ENCODE measurements at places on chromosomes 5 and 9.

GRCh38 chr9:19521205-19521604 lies 112.4 kb downstream of the ACER2 start:
- ATAC-seq, result no peak

- no peak for ATAC-seq
Measured at GRCh38 chr9:94887721-94888120, 161.2 kb downstream of the AOPEP start.

GRCh38 chr5:151132963-151133362 lies 24.6 kb downstream of the ANXA6 start:
- no peak for ATAC-seq

DNA sequence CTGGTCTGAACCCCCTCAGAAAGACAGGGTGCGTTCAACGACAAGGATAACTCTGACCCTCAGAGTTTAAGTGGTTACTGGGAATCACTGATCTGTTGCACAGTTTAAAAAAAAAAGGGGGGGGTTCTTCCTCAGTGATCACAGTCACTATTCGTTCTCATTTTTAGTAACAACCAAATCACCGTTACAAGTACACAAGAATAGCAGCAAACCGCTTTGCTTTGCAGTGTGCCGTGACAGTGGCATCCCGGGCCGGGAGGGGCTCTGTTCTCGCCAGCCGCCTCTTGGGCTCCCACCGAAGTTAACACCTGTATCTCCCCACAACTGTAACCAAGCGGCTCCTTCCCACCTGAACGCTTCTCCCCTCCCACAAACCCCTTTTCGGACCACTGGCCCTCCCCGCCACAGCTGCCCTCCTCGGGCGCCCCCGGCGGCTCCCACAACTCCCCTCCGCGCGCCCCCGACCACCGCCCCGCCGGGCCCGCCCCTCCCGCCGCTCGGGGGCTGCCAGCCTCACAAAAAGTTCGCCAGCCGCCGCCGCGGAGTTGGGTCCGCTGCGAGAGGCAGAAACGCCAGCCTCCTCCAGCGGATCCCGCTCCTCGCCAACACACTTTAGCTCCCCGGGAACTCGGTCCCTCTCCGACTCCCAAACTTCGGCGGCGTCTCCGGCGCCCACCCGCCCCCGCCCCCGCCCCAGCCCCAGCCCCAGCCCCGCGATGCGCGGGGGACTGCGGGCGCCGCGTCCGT lies 1.2 kb downstream of the SSBP2 start:
- ATAC-seq, result no peak

DNA sequence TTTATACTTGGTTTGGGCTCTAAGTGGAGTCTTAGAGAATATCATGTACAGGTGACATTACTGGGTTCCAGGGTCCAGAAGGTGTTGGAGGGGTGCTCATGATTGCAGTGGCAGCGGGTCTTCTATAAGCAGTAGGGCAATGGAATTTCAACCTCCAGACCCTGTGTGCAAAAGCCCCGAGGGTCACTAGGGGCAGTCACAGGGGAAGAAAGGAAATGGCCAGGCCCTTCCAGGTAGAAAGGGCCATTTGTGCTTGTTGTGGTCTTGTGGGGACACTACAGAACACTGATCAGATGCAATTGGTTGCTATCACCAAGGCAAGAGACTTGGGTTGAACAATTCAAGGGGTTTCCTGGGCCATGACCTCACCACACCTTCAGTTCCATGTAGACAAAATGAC lies 283.4 kb downstream of the GADD45G start:
- ATAC-seq, result no peak

DNA sequence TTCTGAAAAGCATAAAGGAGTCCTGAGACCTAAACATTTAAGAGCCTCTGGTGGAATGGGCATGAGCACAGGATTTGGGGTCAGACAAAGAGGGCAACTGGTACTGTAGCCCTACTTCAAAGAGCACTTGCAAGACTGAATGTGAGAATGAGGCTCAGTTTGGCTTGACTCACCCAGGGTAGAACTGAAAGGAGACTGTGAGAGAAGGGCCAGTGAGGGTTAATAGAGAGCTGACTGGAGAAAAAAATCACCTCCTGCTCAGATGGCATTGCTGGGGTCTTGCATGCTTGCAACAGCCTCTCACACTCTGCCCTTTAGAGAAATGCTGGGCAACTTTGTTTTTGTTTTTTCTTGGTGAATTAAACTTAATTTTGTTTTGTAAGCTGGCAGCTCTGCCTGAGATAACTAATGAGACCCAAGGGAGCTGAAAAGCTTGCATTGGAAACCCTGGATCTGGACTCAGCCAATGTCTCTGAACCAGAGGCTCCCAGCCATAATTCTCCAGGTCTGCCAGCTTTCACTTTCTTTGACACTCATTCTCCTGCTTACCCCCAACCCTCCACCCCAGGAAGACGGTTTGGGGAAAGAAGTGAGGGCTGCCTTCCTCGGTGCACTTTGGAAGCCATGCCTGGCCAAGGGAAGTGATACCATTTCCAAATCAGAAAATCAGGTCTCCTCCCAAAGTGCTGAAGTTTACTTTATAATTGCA lies 161.1 kb upstream of the PANK3 start:
- no peak for ATAC-seq

DNA sequence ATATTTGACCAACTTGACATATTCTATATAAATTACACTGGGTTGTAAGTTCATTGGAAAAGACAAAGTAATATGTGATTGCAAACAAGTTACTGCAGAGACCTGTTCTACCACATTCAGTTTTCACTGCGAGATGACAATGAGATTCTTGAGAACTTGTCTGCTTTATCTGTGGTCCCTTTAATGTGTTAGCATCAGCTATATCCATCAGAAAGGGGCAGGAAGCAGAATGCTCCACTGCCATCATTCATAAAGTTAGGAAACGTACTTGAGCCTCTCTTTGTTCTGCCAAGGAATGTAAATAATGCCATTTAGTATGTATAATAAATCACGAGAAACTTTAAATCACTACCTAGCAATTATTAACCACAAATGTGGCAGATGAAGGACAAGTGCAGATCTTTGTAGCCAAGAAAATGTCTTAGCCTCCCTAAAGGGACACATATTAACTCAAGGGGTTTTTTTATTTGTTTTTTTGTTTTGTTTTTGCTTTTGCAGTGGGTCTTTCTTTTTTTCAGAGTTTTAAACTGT lies 59.4 kb downstream of the GIN1 start:
- no peak for ATAC-seq

GRCh38 chr5:95959888-95960666 lies 1.6 kb downstream of the ELL2 start:
- ATAC-seq, result no peak

Measured in activated CD4-positive, CD25-positive, alpha-beta regulatory T cell treated with anti-CD3 and anti-CD28 coated beads, Interleukin-2, amount 50 U/mL, for 24 hours (primary cell).